ENCODE measurements at places on chromosomes 1 and 21. TPM values are rescaled to one million over a fixed set of nuclear protein-coding genes. Genes with fewer than 3 reads are reported as not detected.

Gene DONSON
- 2.6 TPM for total RNA-seq

Gene IPO9
- 12.4 TPM for total RNA-seq

Gene CFHR3
- total RNA-seq, result not detected

GRCh38 chr1:219401724-219402625 lies 210.9 kb downstream of the ZC3H11B start:
- DNase-seq, result no peak

GRCh38 chr1:248848602-248849001 lies 10.3 kb downstream of the ZNF692 start:
- DNase-seq, result no peak

Measured in pancreas (tissue), 10 donors.